Brain pericyte (primary cell): ENCODE measurements at places on chromosomes 5 and 9.

GRCh38 chr9:1051210-1051583 is 1.0 kb downstream of the DMRT2 start:
- DNase-seq: no peak

- DNase-seq: no peak
Measured at GRCh38 chr5:175742290-175742994, 84.6 kb downstream of the HRH2 start.

GRCh38 chr9:18911714-18912342 is 121.2 kb downstream of the SAXO1 start:
- DNase-seq: no peak

GRCh38 chr5:177090813-177091212 is 4.1 kb downstream of the FGFR4 start:
- DNase-seq: no peak

DNA sequence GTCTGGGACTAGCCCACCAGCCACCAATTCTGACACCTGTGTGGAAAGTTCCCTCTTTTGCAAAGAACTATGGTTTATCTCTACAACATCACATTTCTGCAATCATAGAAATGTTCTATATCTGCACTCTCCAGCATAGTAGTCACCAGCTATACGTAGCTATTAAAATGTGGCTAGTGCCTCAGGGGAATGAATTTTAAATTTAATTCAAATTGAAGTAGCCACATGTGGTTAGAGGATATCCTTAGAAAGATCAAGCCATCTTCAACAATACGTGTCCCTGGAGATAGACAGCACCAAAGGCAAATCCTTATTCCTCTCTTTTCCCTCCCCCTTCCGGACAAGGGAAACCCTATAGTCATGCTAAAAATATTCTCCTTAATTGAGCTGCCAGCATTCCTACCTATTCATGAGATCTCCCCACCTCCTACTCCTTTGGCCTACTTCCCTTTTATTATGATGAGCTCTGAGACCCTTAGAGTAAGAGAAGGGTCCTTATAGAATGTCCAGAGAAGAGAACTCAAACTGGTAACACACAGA is 11.1 kb downstream of the LCP2 start:
- no peak for DNase-seq

- no peak for DNase-seq
Measured at GRCh38 chr5:99449786-99450185, 521.0 kb upstream of the CHD1 start.

DNA sequence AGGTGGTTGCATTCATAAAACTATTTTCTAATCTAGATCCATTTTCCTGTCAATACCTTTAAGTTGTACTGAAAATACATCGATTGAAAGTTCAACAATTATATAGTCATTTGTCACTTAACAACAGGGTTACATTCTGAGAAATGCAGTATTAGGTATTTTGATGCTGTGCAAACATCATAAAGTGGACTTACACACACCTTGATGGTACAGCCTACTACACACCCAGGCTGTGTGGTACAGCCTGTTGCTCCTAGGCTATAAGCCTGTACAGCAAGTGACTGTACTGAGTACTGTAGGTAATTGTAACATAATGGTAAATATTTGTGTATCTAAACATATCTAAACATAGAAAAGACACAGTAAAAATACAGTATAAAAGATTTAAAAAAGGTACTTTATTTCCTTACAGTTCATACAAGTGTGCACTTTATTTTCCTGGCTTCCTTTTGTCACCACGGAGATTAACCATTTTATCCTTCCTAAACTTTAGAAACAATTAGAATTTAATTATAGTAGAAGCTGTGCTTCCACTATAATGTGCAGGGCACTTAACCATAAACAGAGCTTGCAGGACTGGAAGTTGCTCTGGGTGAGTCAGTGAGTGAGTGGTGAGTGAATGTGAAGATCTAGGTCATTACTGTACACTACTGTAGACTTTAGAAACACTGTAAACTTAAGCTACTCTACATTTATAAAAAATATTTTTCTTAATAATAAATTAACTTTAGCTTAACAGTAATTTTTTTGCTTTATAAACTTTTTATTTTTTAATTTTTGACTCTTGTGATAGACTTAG is 42.9 kb upstream of the MEF2C start:
- DNase-seq: no peak

- no peak for DNase-seq
Measured at GRCh38 chr9:100856238-100856637, 172.3 kb upstream of the PLPPR1 start.

- DNase-seq: no peak
Measured at GRCh38 chr9:19026375-19026774, 6.6 kb downstream of the SAXO1 start.

- DNase-seq: no peak
Measured at GRCh38 chr5:168308976-168309598, 17.6 kb downstream of the WWC1 start.

DNA sequence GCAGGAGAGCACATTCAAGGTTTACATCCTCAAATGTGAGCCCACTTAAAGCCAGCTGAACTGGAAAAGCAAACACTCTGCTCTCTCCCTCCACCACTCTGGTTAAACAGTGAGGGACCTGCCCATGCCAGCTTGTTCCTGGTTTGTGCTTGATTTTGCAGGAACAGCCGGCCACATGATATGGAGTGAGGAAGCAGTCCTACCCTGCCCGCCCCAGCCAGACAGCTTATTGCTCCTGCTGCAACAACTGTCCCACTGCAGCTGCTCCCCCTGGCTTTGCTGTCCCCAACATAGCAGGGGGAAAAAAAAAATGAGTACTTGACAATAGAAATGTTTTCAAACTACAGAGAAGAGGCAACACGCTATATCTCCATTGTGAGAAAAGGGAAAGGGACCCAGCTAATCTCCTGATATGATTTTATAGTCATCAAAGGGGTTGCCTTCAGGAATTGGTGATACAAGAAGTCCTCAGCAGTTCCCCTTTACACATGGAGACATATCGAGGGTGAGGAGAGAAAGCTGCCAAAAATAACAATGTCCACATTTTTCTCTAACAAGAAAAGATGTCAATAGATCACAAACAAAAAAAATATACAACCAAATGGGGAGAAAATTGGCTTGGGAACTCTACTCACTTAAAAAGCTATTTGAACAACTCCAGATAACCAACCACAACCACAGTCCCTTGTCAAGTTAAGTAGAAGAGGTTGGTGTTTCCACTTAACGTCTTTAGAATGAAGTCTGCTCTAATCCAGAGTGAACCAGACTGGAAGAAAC is 4.6 kb downstream of the MYO10 start:
- no peak for DNase-seq

DNA sequence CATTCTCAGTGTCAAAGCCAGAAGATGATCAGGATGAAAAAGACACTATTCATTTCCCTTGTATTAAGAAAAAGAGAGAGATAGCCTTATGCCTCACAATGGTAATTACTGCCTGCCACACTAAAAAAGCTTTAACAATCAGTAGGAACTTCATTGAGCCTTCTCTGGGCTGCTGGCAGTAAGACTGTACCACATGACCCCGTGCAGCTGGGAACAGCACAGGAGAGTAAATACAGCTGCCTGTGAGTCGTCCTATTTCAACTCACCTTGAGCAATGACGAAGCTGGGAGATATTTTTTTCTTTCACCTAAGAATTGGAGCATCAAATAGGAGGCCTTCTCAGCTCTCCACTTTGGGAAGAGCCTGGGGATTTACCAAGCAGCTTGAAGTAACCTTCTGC is 316.3 kb downstream of the GABRB2 start:
- DNase-seq: no peak
